ENCODE measurements at places on chromosomes 7 and 10. TPM values are rescaled to one million over a fixed set of nuclear protein-coding genes. Genes with fewer than 3 reads are reported as not detected.

GRCh38 chr10:122173337-122173736 lies 97.8 kb upstream of the BTBD16 start:
- no peak for DNase-seq

DNA sequence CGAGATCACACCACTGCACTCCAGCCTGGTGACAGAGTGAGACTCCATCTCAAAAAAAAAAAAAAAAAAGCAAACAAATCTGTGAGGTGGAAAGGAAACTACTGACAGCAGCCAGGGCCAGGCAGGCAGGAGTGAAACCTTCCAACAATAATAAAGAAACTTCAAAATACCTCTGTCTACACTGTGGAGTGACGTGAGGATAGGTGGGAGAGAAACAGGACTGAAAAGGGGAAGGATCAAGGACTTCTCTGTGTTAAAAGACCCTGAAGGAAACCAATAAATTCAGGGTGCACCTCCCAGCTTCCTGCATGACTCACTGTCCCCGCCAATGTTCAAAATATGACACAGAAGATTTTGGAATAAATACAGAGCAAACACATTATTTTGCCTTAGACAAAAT lies 82.9 kb downstream of the KIAA1549 start:
- DNase-seq, result peak; percentile 56

- DNase-seq, result no peak
Measured at GRCh38 chr10:98602224-98602623, 155.5 kb upstream of the HPS1 start.

DNA sequence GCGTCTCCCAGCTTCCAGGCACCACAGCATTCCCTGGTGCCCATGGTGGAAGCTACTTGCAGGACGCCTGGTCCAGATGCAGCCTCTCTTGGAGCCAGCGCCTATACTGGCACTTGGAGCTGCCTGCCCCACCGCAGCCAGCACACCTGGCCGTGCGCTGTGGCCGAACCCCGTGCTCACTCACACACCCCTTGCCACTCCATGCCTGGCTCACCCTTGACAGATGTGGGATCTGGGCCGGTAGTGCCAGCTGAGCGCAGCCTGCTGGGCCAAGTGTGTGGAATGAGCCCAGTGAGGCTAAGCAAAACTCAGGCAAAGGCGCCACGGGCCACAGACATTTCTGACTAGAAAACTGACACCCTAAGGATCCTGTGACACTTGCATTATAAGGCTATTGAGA lies 884.8 kb downstream of the LRMDA start:
- DNase-seq, result no peak

DNA sequence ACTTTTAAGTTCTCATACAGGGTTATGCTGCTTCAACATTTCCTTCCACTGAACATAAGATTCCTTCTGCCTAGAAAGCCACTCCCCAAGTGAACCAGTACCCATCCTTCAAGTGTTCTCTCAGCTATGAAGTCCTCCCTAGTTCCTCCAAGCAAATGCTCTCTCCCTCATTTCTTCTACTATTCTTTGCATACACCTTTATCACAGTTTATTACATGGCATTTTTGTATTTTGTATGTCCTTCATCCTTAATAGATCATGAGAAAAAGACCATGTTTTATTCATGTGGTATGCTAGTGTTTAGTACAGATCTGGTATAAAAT lies 1.9 kb downstream of the SYPL1 start:
- DNase-seq, result no peak

DNA sequence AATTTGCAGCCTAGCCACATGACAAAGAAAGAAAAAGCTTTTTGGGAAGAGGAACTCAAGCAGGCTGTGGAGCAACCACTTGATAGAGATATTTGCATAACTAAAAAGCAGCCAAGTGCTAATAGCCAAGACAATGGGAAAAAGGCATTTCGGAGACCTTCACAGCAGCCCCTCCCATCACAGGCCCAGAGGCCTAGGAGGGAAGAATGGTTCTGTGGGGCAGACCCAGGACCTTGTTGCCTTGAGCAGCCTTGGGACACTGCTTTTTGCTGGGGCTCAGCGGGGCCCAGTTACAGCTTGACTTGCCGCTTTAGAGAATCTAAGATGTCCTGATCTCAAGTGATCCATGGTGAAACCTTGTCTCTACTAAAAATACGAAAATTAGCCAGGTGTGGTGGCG lies 38.5 kb downstream of the FAM149B1 start:
- no peak for DNase-seq

GRCh38 chr10:118916777-118917176 lies 112.7 kb upstream of the NANOS1 start:
- DNase-seq, result no peak

- DNase-seq, result no peak
Measured at GRCh38 chr10:76743169-76743568, 894.4 kb downstream of the KCNMA1 start.

GRCh38 chr10:340646-341045 lies 205.4 kb downstream of the ZMYND11 start:
- no peak for DNase-seq

ABCA13 gene
- not detected for total RNA-seq

SMNDC1 gene
- 44.2 TPM for total RNA-seq

PDZD7 gene
- total RNA-seq, result 0.28 TPM

Data from activated CD4-positive, alpha-beta T cell treated with anti-CD3 and anti-CD28 coated beads for 36 hours (primary cell).